Activated CD8-positive, alpha-beta memory T cell treated with anti-CD3 and anti-CD28 coated beads for 1 hour (primary cell): ENCODE measurements at places on chromosomes 3 and 15.

- no peak for DNase-seq
These were observed 9.3 kb downstream of the TJP1 start for GRCh38 chr15:29813009-29813408.

DNA sequence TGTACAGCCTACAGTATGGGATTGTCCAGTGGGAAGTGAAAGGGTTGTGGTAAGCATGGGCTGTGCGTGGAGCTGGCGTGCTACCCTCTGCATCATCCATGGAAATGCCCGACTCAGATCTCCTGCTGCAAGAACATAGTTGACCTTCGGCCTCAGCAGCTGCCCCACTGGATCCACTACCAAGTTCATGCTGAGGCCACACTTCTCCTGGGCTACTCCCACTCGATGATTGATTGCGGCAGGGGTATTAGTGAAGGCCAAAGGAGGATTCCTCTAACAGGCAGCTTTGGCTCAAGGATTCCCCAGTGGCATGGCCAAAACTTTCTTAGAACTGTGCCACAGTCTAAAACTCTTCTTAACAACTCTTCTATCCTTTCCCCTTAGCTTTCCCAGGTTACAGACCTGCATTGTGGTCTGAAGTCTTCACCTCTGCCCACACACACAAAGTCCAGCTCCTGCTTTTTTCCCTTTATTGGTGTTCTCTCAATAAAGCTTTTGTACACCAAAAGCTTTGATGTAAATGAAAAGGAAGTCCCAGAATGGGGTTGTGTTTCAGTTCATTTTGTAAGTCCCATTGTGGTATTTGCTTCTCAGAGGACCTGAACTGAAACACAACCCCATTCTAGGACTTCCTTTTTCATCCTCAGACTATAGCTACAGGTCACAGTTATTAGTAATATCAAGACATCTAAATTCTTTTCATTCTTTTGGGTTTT is 4.9 kb upstream of the TBC1D5 start:
- DNase-seq = no peak

GRCh38 chr3:11211531-11212298 is 57.4 kb downstream of the HRH1 start:
- DNase-seq = no peak

GRCh38 chr15:25680686-25681025 is 182.5 kb downstream of the ATP10A start:
- no peak for DNase-seq

DNA sequence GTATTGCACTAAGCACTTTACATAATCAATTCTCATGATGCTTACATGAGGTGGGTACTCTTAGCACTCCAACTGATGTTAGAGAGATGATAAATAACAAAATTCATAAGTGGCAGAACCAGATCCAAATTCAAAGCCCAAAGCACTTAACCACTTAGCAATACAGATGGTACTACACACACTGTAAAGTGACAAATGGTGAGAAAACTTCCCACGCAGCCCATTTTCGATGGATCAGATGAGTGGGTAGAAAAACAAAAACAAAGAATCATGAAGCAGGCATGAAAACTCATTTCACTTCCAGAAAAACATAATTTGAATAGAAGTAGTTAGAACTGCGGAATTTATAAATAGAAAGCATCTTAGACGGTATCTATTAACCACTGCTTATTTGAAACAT is 66.2 kb downstream of the FRMD4B start:
- no peak for DNase-seq

- DNase-seq = no peak
These were observed 21.7 kb downstream of the DZIP1L start for GRCh38 chr3:138093721-138094120.

DNA sequence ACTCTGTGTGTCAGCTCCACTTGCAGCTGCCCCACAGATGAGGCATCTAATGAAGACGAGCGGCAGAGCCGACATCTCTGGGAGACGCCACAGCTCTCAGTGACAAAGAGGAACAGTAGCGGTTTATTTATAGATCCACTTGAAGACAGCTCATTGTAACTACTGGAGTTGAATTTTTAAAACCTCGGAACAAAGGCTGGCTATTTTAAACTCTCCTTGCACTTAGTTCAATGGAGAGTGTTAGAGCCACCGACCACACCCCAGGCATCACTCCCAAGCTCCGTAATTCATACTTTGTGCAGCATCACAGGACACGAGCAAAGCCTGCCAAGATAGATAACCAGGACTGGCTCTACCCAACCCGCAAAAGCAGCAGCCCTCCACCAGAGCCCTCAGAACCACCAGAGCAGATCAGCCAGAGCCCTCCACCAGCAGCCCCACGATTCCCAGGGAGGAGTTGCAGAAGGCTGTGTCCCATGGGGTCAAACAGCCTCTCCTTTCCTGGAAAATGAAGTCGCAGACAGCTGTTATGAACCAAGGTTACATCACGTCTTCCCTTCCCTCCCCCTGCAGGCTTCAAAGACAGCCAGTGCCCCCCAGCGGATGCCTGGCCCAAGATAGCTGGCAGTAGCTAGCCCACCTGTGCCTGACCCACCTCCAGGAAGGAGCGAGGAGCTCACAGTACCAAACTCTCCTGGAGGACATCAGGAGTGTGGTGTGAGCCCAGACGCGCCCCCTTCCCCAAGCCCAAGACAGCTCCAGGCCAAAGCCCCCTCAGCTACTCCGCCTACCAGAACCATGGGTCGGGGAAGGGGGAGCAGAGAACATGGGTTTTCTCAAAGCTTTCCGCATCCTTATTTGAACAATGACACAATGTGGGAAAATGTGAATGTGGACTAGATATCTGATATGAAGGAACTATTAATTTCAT is 45.7 kb downstream of the POC1A start:
- DNase-seq = no peak
